ENCODE measurements at places on chromosomes 7 and 10. TPM values are rescaled to one million over a fixed set of nuclear protein-coding genes. Genes with fewer than 3 reads are reported as not detected.

The VSTM2A gene
- total RNA-seq = 16.8 TPM

The CDHR3 gene
- total RNA-seq = 29.4 TPM

The CYCS gene
- total RNA-seq = 123 TPM

The ZNF365 gene
- 83.6 TPM for total RNA-seq

The SUN1 gene
- total RNA-seq = 190 TPM

The GLI3 gene
- total RNA-seq = 10.7 TPM

The PNLIPRP1 gene
- total RNA-seq = not detected

The SNX10 gene
- 44.4 TPM for total RNA-seq

The PRSS1 gene
- not detected for total RNA-seq

The OGDH gene
- 113 TPM for total RNA-seq

The SPDYE5 gene
- total RNA-seq = not detected

The ELN gene
- total RNA-seq = 17.3 TPM

The OPALIN gene
- total RNA-seq = 43.7 TPM

The SFRP5 gene
- total RNA-seq = 1.3 TPM

Measured in dorsolateral prefrontal cortex (tissue), 122 donors.